ENCODE measurements at places on chromosomes 1 and 21.

- DNase-seq: no peak
Measured at GRCh38 chr1:18409609-18410237, 71.0 kb upstream of the KLHDC7A start.

- no peak for DNase-seq
Measured at GRCh38 chr1:169339773-169340172, 27.8 kb downstream of the NME7 start.

- DNase-seq: no peak
Measured at GRCh38 chr21:34861258-34861657, 187.8 kb downstream of the RUNX1 start.

- DNase-seq: no peak
Measured at GRCh38 chr1:212643877-212644276, 35.3 kb downstream of the ATF3 start.

- DNase-seq: peak; percentile 69
Measured at GRCh38 chr21:44969066-44969670, 29.3 kb downstream of the SLX9 start.

- DNase-seq: peak; percentile 96
Measured at GRCh38 chr1:23790696-23791515, at the start of gene LYPLA2. Gene LYPLA2 (plus strand): TSS chr1:23791145. CDS start chr1:23792683, 1,538 bp downstream.

DNA sequence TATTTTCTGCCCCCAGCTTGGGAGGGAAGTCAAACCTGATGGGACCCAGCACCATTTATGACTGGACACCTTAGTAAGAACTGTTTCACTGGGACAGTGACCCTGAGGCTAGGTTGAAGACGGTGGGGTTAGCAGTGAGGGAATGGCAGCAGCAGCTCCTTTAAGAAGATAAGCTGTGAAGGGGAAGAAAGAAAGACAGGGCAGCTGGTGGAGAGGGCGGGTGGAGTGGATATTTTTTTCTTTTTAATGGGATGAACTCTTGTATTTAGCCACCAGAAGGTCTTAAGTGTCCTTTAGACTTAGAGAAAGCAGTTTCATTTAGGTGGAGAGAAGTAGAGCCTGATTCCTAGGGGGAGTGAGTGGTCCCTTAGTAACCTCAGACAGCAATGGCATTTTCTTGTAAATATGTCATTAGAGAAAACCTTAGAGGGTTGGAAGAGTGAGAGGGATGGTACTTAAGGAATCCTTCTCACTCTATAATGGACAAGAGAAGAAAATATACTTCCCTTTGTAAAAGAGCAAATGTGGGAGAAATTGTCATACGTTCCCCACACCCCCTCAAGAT, 187.5 kb downstream of the HHAT start:
- DNase-seq: no peak

DNA sequence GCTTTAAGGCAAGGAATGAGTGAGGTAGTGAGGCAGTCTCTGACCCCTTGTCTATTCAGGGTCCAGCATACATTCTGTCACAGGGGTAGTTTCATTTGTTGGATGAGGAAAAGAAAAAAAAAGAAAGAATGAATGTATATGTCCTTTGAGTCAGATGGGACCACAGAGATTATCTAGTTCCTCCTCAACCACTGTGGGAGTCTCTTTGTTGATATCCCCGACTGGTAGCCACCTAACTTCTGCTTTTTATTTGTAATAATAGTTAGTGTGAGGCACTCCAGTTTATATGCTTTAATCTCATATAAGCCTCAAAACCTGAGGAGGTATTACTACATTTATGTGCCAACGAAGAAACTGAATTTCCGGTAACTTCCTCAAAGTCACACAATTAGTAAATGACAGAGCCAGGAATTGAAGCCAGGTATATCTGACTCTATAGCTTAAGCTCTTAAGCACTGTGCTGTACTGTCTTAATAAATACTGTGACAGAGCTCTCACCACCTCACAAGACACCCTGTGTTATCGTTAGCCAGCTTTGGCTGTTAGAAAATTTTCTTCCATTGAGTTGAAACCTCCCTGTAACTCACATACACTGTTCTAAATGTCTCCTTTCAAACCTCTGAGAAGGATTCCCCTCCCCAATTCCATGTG, 82.2 kb downstream of the MDM4 start:
- DNase-seq: no peak

GRCh38 chr1:235108185-235108593, 20.4 kb downstream of the TOMM20 start:
- no peak for DNase-seq

DNA sequence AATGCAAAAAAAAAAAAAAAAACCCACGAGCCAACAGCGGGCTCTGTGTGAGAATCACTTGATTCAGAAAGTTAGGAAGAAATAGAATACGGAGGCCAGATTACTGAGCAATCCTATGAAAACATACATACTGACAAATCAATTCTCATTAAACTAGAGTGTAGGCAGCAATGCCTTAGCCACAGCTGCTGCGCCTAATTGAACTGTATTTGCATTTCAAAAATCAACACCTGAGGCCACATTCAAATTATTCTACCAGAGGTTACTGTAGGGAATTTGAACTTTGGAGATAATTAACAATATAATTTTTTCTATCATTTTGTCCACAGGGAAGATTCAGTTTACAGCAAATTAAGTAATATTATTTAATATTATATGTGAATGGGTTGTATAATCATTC, 138.4 kb upstream of the PLD5 start:
- no peak for DNase-seq

DNA sequence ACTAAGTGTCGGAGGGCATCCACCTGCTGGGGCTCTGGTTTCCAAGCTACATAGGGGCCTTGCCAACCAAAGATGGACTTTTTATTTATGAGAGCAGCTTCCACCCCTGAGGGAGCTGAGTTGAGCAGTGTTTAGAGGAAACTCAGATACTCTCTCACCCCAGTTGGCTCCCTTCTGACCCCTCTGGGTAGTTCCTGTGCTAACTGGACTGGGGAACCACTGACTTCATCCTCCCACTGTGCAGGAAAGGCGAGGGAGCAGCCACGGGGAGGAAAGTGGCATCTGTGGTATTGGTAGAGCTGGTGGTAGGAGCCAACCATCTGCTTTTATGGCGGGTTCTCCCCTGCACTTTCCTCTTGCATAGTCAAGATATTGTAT, 70.4 kb downstream of the MPZL1 start:
- DNase-seq: no peak

GRCh38 chr1:38547321-38547720, 312.3 kb downstream of the RRAGC start:
- DNase-seq: no peak
